NCI-H2029 (cell line): ENCODE measurements at places on chromosomes 16 and 17.

- DNase-seq = no peak
Observed at GRCh38 chr17:75844530-75845057, 390 bp upstream of the UNC13D start.

DNA sequence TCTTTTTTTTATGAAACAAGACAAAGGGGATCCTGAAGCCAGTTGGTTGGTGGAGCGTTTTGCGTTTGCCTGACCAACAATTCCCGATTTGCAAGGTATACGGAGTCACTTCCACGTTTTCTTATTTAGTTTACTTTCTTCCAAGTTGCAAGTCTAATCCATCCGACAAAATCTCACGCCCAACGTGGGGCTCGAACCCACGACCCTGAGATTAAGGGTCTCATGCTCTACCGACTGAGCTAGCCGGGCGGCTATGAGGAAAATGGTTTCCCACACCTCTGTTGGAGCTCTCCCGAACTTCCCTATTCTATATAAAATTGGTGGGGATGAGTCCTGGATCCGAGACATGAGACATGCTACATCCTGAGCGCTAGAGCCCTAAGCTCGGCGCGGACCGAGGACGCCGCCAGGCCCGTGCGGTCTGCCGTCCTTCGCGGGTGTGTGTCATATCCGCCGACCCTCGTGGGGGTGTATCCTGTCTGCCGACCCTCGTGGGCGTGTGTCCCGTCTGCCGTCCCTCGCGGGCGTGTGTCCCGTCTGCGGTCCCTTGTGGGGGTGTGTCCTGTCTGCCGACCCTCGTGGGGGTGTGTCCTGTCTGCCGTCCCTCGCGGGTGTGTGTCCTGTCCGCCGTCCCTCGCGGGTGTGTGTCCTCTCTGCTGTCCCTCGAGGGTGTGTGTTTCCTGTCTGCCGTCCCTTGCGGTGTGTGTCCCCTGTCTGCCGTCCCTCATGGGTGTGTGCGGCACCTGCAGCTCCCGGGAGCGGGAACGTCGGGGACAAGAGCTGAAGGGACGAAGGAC lies 22.6 kb downstream of the ZNF213 start:
- DNase-seq = peak; percentile 38

- no peak for DNase-seq
Observed at GRCh38 chr16:88016964-88017363, 65.7 kb downstream of the BANP start.

DNA sequence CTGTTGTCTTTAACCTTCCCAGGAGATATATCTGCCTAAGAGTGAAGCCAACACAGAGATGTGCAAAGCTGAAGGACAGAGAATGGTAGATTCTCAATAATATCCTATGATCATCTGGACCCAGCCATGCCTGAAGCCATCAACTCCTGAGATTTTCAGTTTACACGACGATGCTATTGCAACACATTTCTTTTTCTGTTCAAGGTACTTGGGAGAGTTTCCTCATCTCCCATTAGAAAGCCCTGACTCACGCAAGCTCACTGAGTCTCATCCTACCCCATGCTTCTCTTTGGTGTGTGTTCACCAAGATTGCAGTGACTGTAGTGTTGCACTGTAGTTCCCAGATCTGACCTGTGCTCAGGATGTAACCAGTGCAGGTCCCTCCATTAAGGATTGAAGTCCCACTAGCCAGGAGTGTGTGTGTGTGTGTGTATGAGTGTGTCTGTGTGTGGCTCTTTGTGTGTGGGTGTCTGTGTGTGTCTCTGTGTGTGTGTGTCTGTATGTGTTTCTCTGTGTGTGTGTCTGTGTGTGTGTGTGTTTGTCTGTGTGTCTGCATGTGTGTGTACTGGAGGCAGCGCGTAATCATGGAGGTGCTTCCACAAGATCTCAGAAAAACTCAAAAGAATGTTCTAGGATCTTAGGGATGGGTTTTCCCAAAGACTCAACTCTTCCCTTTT lies 15.5 kb downstream of the CES1 start:
- no peak for DNase-seq

- DNase-seq = no peak
Observed at GRCh38 chr17:81171941-81172340, 5.9 kb upstream of the AATK start.

DNA sequence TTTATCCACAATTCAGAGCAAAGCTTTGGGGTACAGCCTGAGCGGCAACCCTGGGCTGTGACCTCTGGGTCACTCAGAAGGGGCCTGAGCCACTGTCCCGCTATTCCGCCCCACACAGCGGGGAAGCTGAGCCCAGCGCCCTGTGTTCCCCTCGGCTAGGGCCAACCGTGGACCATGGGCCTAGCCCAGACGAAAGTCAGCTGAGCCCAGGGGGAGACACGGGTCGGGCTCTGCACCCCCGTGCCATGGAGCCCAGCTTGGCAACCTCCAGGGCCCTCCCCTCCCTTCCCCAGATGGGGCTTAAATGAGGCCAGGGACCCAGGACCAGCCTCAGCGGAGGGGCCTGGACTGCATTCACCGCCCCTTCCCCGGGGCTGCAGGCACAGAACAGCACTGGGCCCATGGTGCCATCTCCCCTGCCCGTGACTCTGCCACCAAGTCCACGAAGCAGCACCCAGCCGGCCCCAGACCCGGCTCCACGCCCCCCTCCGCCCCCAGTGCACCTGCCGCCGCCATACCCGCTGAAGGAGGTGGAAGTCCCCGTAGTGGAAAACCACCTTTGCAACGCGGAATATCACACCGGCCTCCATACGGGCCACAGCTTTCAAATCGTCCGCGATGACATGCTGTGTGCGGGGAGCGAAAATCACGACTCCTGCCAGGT lies 1.8 kb downstream of the TPSD1 start:
- no peak for DNase-seq

- DNase-seq = no peak
Observed at GRCh38 chr17:58282442-58282841, 1.7 kb upstream of the MPO start.

DNA sequence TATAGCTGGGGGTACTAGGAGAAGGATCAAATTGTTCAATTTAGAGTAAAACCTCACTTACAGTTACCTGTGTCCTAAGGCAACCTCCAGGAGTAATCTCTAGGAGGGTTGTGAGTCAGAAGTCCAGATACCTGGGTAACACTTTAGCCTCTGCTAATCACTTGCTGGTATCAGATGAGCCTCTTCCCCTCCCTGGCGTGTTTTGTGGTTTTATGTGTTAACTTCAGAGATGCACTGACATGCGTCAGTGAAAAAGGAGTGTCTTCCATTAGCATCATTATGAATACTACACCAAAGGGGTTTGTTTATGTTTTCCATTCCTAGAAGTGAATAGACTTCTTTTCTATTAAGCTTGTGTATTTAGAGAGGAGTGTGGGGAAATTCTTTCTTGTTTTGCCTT lies 208.2 kb downstream of the FTO start:
- DNase-seq = no peak
